ENCODE measurements at places on chromosomes 2 and 18.

GRCh38 chr18:45379903-45380302 lies 235.4 kb upstream of the SLC14A2 start:
- DNase-seq, result no peak

DNA sequence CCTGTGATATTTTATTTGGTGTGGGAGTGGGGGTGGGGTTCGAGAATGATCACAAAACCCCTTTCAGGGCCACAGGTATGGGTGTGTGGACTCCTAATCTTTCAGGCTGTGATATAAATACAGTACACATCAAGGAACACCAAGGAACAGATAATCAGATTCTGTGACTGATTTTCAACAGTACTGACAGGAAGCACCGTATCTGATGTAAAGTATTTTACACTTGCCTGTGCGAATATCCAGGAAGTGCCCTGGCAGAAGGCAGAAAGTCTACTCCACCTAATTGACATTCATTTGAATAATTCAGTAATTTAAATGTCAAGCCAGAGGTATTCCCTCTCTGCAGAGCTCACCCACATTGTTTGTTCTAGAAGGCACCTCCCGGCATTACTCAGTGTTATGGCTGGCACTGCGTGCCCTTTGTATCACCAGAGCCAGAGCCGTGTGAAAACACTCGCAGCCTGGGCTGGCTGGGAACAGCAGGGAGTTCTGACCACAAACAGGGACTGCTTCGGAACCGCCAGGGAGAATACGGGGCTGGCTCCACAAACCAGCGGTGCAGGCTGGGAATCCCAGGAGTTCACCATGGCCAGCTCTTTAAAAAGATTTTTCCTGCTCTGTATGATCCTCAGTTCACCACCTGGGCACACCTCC lies 91.8 kb downstream of the ACVR1 start:
- no peak for DNase-seq

DNA sequence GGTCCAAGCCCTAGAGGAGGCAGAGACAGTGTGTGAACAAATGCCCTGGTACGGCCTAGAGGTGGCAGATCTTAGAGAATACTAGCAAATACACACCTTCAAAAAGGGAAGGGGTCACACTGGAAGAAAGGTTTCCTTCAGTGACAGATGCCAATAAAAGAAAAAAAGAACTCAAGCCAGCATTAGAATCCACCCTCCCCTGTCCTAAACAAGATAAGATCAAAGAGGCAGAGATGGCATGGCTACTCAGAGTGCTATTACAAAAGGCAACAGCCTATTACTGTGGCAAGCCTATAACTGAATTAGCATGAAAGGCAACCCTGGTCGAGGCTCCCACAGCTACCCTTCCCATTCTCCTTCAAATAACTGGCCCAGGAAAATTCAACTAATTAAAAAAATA lies 69.6 kb downstream of the SMC6 start:
- DNase-seq, result no peak

DNA sequence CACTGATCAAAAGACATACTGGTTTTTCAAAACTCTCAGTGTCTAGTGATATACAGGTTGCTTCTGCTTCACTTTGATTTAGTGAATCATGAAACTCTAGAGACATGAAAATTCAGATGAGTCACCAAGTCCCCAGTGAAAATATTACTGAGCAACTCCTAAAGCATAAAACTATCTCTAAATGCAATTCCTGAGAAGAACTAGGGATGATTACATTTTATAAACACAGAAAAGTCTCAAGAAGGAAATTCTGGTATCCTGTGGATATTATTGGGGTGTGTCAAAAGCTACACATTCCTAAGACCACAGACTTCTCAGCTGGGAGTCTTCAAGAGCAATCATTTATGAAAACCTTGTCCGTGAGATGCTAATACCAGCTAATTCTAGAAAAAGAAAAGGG lies 9.7 kb downstream of the LRRTM4 start:
- no peak for DNase-seq

- DNase-seq, result no peak
Observed at GRCh38 chr2:165804719-165805118, 10.7 kb upstream of the GALNT3 start.

DNA sequence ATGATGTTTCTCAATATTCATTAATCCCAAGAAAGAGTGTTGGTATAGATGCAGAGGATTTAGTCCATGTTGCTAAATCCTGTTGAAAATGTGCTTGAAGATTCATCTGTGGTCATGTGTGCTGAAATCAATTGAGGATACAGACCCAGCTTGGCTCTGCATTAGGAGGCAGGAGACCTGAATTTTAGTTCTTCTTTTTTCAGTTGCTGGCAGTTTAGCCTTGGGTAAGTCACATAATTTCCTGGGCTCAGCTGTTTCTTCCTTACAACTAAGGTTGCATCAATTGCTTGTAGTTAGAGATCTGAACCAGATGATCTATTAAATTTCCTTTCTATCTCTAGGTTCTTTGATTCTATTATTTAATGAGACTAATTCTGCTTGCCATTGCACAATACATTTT lies 54.4 kb downstream of the SETBP1 start:
- no peak for DNase-seq

GRCh38 chr2:159802673-159803072 lies 4.7 kb upstream of the CD302 start:
- DNase-seq, result no peak

- no peak for DNase-seq
Observed at GRCh38 chr2:72619626-72620025, 206.2 kb downstream of the EXOC6B start.

DNA sequence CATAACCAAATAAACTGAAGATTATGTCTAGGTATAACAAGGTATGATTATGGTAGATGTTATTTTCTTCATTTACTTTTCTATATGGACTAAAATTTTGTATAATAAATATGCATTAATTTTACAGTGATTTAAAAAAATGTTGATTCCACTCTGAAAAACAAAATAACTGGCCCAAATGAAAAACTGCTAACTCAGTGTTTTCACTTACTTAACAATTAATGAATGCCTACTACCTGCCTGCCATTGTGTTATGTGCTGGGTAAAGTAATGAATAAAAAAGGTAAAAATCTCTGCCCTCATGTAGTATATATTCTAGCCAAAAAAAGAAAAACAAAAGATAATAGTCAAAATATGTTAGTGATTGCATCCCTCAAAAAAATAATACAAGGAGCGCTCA lies 29.6 kb upstream of the C2orf15 start:
- no peak for DNase-seq

DNA sequence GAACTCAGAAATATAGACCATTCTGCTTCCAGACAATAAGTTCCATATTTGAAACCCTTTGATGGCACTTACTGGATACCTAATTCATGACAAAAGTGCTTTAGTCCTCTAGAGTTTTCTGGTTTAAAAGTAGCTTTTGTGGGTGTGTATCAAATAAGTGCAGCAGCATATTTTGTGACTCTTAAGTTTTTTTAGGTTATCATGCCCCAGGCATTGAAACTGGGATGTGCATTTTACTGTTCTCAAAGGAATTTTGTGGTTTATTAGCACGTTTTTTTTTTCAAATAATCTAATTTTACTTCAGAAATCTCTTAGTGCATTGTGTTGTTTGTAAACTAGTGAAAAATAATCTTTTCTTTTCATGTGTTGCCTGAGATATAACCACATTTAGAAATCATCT lies 1.5 kb downstream of the XRCC5 start:
- no peak for DNase-seq

- no peak for DNase-seq
Observed at GRCh38 chr2:168825126-168825525, 22.7 kb downstream of the NOSTRIN start.

GRCh38 chr2:118077636-118078247 lies 10.5 kb upstream of the INSIG2 start:
- DNase-seq, result no peak

- no peak for DNase-seq
Observed at GRCh38 chr2:238497610-238498005, 70.9 kb downstream of the ASB1 start.

DNA sequence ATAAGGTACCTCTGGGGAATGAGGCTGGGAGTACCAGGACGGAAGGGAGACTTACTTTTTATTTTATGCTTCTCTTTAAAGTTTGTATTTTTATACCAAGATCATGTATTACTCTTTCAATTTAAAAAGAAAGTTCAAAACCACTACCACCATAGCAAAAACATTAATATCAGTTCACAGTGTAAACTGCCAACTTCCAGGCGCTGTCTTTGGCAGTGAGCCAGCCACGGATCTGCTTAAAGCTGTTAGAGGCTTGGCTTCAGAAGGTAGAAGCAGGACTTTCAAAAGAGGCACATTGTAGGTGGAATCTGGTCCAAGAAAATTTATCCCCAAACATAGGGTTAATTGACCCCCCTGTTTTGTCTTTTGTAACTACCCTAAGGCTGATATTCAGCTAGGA lies 74.8 kb downstream of the B3GNT2 start:
- DNase-seq, result peak; percentile 19

GRCh38 chr2:96876269-96877041 lies 6.6 kb upstream of the SEMA4C start:
- no peak for DNase-seq

- DNase-seq, result peak; percentile 78
Observed at GRCh38 chr18:70781860-70782453, 493.1 kb downstream of the SOCS6 start.

- no peak for DNase-seq
Observed at GRCh38 chr18:74229891-74230290, 61.9 kb downstream of the CYB5A start.

DNA sequence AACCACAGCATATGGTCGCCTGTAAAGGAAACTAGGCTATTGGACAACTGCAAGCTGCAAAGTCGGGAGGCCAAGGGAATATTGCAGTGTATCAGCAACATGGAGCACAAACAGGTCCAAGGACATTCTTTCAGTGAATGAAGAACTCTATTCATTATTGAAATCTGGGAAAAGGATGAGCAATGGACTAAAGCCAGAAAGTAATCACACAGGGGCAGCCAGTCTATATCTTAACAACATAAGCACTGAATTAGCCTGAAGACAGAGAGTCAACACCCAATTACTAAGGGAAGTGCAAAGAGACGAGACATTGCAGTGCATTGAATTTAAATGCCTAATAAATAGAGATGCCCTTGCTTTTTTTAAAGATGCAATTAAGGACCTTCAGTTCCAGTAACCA lies 615.5 kb upstream of the SETBP1 start:
- DNase-seq, result no peak

DNA sequence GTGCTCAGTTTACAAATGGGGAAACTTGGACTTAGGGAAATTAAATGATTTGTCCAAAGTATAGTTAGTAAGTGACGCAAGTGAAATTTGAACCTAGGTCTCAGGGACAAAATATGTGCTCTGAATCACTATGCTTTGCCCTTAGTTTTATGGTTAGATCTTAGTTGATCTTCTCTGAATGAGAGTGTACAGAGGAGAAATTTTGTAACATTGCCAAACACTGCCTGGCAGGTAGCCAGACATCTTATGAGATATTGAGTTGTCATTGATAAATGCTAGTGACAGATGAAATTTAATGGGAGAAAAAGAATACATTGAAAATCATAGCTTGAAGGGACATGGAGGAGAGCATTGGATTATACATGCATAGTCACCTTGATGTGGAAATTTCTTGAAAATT lies 91.4 kb downstream of the GALNT1 start:
- no peak for DNase-seq

- no peak for DNase-seq
Observed at GRCh38 chr2:38925982-38926381, 36.3 kb downstream of the ARHGEF33 start.

- no peak for DNase-seq
Observed at GRCh38 chr2:144156736-144157640, 362.9 kb downstream of the ZEB2 start.

DNA sequence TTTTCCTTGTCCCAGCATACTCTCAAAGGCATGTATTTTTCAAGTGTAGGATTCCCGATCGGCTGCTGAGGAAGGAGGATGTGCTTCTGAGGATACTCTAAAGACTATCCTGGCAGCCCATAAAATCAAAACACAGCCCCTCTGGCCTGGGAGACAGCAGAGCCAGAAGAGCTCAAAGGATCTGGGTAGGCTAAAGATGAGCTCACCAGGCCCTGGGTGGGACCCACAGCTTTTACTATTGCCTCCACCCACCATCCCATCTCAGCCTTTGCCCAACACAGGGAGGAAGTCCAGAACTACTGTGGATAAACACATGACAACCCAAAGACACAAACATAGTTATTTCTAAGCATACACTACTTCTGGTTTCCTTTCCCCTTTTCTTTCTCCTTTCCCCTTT lies 79.1 kb upstream of the ZFP36L2 start:
- no peak for DNase-seq

DNA sequence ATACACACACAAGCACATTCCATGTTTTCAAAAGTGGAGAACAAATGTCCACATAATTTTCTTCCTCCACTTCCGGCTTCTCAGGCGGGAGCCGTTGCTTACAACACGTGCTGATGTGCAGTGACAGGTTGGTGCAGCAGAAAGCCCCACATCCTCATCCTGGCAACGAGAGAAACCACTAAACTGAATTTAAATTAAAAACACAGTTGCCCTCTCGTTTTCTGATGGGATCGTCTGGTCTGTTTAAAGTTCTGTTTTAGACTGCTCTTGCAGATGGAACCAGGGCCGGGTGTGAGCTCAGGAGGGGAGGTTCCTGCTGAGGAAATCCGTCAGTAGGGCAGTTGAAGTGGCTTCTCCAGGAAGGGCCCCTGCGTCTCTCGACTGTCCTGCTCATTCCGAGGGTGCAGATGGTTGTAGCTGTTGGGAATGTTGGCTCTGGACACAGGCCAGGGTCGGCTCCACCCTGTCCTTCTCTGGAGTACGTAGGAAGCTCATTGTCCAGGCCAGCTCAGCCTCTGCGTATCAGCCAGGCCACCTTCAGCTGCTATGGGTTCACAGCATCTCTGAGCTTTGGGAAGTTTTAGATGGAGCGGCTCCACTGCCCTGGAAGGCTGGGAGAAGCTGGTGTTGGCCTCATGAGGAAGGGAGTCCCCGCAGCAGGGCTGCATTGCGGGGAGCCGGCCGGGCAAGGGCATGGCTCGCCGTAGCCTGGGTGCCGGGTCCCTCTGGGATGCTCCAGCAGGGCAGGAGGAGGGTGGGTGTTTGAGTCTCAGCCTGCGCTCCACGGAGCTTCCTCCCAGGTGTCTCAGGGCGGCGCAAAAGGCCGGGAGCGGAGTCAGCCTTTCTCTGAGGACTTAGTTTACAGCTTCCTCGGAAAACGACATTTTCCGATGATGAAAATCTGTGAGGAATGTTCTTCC lies 58.3 kb downstream of the NFATC1 start:
- DNase-seq, result no peak

DNA sequence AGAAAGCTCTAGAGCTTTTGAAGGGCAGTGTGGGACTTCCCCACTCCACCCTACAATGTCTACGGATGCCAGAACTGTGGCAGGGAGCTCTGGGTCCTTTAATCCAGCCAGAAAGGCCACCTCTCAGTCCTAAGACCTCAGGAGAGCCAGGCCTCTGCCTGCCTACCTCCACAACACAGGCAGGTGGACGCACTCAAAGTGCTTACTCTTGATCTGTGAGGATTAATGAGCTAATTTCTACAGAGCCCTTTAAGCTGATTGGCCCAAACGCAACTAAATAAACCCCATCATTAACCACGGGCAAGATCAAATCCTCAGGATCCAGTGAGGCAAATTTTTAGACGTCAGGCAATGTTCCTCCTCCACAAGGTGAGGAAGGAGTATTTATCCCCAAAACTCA lies 8.1 kb downstream of the STK39 start:
- DNase-seq, result no peak

- DNase-seq, result no peak
Observed at GRCh38 chr2:214315324-214315723, 95.5 kb upstream of the VWC2L start.
